ENCODE measurements at places on chromosomes 5 and 9.

GRCh38 chr5:135246923-135247795, 151.9 kb downstream of the MACROH2A1 start:
- DNase-seq = no peak

DNA sequence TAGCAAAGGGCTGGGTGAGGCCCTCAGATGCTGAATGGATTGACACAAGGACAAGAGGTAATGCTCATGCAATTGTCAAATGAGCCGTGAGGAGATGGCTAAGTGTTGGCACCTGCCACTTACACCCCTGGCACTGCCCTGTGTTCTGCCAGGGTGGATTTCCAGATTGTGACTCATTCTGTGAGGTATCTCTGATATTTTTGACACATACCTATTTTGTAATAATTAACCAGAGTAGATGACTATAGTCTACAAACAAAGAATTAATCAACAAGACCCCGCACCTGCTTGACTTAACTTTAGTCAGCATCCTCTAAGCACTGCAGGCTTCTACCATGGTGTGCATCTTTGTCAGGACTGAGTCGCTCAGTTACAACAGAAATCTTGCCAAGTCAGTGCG, 200.8 kb downstream of the DIRAS2 start:
- DNase-seq = no peak

DNA sequence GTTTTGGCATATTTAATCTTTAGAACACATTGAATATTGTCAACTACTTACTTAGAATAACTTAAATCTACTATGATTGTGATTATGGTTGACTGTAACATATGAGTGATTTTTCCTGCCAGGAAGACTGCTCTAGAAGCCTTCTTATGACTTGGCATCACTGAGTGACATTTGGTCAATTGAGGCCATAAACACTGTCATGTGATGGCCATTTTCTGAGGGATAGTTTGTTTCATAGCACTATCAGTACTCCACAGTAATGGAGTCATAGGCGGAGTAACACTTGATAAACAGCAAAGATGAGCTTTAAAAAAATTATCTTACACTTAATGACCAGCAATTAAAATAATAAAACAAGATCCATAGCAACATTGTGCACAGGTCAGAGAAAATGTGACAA, 31.0 kb downstream of the C9orf40 start:
- DNase-seq = no peak

DNA sequence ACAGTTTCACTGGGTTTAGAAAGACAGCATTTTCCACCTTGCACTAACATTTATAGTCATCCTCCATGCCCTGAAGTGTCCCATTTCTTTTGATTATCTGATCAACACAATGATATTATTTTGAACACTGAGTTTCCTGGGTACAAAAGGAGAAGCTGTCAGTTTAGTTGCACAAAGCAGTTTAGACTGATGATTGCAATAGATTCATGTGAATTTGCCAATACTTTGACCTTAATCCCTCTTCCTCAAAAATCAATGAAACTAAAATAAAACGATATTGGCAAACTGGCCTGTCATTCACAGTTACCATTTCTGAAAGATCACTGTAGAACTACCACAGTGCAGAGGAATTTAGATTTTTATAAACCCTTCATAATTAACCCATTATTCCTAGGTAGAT, 34.2 kb upstream of the RASGRF2 start:
- DNase-seq = no peak

DNA sequence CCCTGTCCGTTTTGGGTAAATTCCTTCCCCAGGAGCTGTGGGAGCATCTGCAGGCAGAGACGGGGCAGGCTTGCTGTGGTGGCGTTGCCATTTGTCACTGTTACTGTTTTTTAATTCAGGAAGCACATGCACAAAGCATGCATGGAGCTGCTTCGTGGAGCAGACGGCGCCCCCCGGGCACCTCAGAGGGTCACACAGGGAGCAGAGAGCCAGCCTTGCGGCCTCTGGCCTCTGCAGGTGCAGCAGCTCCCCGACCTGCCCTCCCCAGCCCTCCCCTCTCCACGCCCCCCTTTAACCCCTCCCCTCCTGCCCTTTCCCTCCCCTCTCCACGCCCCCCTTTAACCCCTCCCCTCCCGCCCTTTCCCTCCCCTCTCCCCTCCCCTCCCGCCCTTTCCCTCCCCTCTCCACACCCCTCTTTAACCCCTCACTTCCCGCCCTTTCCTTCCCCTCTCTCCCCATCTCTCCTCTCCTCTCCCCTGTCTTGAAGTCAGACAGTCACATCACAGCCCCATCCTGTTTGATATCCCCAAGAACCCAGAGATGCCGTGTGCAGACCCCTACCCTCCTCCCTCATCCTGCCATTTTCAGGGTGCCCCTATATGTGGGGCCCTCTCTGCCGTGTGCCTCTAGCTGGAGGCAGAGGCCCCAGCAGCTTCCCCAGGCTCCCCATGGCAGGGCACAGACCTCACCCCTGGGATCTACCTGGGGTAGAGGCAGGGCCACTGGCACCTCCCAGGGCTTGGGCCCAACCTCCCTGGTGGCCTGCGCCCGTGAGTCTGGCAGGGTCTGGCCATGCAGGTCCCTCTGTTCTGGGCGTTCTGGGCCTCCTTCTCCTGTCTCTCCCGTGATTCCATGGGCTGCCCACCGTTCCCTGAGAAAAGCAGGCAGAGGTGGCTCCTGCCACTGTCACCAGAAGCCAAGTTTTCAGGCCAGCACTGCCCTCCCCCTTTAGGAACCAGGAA, 29.6 kb upstream of the UBAC1 start:
- DNase-seq = peak; percentile 58

- DNase-seq = no peak
These were observed 15.7 kb upstream of the BTF3 start for GRCh38 chr5:73482383-73483136.

DNA sequence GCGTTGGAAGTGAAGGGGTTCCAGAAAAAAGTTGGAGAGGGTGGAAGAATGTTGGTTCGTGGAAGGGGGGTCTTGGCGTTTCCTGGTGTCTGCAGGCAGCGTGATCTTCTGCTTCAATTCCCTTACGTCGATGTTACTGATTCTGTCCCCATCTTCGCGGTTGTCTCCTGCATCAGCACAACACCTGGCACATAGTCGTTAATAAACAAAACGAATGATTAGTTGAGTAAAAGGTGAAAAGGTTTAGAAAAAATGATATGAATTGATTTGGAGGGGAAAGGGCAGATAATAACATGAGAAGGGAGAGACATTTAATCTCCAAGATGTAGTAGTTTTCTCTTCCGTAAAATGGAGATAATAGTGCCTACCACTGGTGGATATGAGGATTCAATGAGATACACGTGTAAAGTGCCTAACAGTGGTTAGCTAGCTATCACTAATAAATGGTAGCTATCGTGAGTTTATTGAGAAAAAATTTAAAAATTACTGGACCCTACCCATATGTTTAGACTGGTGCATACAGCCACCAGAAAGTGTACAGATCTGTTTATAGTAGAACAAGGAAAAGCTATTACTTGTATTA, 556 bp downstream of the MTREX start:
- DNase-seq = no peak

GRCh38 chr9:127463911-127464310, 12.6 kb downstream of the LRSAM1 start:
- DNase-seq = no peak

- DNase-seq = peak; percentile 70
These were observed 4.8 kb upstream of the SARDH start for GRCh38 chr9:133742849-133743444.

- DNase-seq = no peak
These were observed 199.7 kb downstream of the TMC1 start for GRCh38 chr9:72721067-72721466.

- no peak for DNase-seq
These were observed 12.8 kb upstream of the RXRA start for GRCh38 chr9:134313470-134313869.

DNA sequence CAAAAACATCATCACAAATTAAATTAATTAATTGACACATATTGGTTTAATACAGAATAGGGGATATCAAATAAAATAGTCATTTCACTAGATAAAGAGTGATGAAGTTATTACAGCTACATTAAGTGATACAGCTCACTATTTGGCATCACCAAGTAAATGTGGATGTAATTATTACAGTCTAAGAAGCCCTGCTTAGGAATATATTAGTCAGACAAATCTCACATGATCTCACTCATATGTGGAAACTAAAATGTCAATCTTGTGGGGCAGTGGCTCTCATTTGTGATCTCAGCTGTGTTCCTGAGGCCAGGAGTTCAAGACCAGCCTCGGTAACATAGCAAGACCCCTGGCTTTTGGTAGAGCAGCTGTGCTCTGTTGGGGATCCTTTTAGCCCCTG, 233.4 kb upstream of the RGMB start:
- DNase-seq = no peak

DNA sequence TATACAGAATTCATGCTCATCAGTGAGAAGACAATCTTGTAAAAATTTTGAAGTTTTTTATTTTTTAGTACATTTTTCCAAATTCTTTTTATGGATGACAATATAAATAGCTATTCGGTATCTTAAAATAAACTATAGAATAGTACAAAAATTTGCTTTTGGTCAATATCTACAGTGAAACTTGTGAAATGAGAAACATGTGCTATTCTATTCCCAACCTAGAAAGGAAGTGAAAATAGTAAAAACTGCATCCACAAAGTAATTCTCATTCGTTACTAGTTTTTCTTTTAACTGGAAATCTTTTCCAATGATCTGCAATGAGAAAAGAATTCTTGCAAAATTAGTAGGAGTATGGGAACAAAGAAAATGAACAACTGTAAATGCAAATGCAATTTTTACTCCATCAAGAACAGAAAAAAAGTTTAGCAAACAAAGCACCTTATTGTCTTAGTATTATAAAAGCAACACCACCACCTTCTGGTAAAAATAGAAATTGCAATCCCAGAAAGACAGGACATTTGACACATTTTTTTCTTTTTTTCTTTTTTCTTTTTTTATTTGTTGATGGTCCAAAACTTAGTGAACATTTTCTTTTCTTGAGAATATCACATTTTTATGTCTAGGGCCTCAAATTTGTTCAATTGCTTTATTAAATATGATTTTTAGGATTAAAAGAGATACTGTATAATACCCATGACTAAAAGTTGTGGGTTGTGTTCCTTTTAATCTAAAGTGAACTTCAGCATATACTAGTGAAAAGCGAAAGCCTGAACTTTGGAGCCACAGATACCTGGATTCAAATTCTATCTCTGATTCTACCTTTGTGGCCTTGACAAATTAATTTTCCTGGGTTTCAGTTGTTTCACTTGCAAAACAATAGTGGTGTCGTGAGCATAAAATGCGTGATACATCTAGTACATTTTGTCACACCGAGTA, 72.3 kb downstream of the SLCO4C1 start:
- DNase-seq = peak; percentile 24

DNA sequence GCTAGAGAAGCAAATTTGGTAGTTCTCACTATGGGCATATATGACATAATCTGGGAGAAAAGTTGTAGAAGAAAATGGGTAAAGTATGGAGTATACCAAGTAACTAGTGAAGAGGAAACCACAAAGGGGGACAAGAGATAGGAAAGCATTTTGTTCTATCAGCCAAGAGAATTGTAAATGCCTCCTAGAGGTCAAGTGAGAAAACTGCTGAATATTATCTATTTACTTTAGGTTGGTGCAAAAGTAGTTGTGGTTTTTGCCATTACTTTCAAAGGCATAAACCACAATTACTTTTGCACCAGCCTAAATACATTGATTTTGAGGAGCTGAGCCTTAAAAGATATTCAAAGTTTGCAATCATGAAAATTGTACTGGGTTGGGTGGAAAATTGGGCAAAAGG, 126.7 kb upstream of the GRHPR start:
- DNase-seq = no peak

DNA sequence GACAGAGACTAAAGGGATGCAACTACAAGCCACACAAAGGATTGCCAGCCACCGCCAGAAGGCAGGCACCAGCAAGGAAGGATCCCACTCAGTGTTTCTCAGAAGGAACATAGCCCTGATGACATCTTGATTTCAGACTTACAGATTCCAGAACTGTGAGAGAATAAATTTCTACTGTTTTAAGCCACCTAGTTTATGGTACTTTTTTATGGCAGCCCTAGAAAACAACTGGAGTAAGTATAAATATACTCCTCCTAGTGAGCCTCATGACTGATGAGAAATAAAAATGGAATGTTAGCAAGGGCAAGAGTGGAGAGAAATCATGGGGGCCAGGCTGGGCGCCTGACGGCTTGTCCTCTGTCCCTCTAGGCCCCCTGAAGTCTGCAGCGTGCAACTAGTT, 307.3 kb downstream of the PIK3R1 start:
- no peak for DNase-seq

GRCh38 chr5:64765804-64766504, 2.5 kb downstream of the SREK1IP1 start:
- DNase-seq = no peak

- DNase-seq = no peak
These were observed 504.6 kb downstream of the RASEF start for GRCh38 chr9:82558346-82558745.

GRCh38 chr9:86352440-86353077, 1.7 kb downstream of the TUT7 start:
- DNase-seq = peak; percentile 67

GRCh38 chr9:3444016-3444415, 81.8 kb downstream of the RFX3 start:
- DNase-seq = no peak

DNA sequence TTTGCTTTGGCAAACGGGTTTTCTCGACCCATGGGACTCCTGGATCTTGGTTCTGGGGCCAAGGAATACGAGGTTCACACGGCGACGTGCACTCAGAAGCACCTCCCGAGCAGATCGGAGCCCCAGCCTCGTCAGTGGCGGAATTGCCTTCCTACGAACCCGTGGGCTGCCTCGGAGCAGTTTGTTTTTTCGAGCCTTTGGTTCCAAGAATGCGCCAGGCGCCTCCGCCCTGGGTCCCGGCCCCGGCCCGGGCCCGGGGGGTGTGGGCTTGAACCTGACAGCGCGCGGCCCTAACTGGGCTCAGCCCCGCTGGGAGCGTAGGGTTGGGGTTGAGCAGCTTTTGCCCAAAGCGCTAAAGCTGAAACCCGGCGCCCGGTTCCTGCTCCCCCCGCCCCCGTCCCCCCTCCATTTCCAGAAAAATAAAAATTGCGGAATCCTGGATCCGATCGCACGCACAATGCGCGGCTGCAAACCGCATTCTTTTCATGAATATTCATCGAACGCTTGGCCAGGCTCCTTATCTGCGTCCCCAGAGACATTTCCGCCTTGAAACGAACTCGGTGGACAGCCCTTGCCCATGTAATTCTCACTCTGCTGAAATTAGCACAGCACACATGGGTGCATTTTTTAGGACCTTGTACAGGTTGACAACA, 1.0 kb downstream of the BASP1 start:
- DNase-seq = no peak

- DNase-seq = no peak
These were observed 121.3 kb downstream of the LIFR start for GRCh38 chr5:38434966-38435705.

GRCh38 chr9:106697750-106698502, 165.0 kb upstream of the ZNF462 start:
- DNase-seq = no peak

- DNase-seq = no peak
These were observed 50.4 kb upstream of the STXBP1 start for GRCh38 chr9:127561491-127562278.

GRCh38 chr5:16754601-16755000, 137.8 kb upstream of the RETREG1 start:
- no peak for DNase-seq

Data from T-helper 1 cell (primary cell).